ENCODE measurements at places on chromosomes 3 and 15. TPM values are rescaled to one million over a fixed set of nuclear protein-coding genes. Genes with fewer than 3 reads are reported as not detected.

MAGI1 gene
- 41.3 TPM for total RNA-seq

CCDC12 gene
- 15.2 TPM for total RNA-seq

ADAMTS17 gene
- total RNA-seq, result 4.8 TPM

NMNAT3 gene
- total RNA-seq, result 0.46 TPM

PRSS50 gene
- not detected for total RNA-seq

CAMK1 gene
- 37.5 TPM for total RNA-seq

CCDC54 gene
- not detected for total RNA-seq

LINS1 gene
- 8.8 TPM for total RNA-seq

LHFPL4 gene
- total RNA-seq, result not detected

SLC2A2 gene
- not detected for total RNA-seq

SUCNR1 gene
- 51.2 TPM for total RNA-seq

RABL3 gene
- total RNA-seq, result 18.4 TPM

GOLGA6B gene
- total RNA-seq, result not detected

CCK gene
- total RNA-seq, result 0.13 TPM

MEX3B gene
- total RNA-seq, result 11.9 TPM

PAQR5 gene
- total RNA-seq, result 0.03 TPM

FEZF2 gene
- total RNA-seq, result not detected

C3orf62 gene
- total RNA-seq, result 1.4 TPM

SYNPR gene
- not detected for total RNA-seq

CTDSPL2 gene
- total RNA-seq, result 65.4 TPM
